ENCODE measurements at places on chromosomes 5 and 9. TPM values are rescaled to one million over a fixed set of nuclear protein-coding genes. Genes with fewer than 3 reads are reported as not detected.

JADE2 gene
- 2.1 TPM for total RNA-seq

DNA sequence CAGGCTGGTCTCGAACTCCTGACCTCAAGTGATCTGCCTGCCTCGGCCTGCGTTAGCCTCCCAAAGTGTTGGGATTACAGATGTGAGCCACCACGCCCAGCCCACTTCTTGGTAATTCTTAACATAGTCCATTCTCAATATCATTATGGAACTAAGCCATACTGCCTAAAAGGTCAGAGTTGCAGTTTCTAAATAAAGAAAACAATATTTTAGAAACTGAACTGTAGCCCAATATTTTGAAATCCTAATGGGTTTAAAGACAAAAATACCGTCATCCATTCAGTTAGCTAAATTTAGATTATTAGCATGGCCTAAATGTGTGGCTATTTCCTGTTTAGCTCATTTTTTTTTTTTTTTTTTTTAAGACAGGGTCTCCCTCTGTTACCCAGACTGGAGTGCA is 99.5 kb downstream of the USP20 start:
- no peak for DNase-seq

GRCh38 chr5:3325201-3325971 is 270.2 kb upstream of the IRX1 start:
- DNase-seq: no peak

- DNase-seq: no peak
These were observed 2.5 kb upstream of the CYSTM1 start for GRCh38 chr5:140172483-140172882.

GRCh38 chr5:39370555-39371366 is 6.5 kb upstream of the C9 start:
- no peak for DNase-seq

GRCh38 chr9:134165357-134166315 is 1.3 kb upstream of the RNU6ATAC start:
- peak; percentile 33 for DNase-seq

GRCh38 chr5:87361031-87361445 is 51.7 kb downstream of the CCNH start:
- DNase-seq: no peak

NMUR2 gene
- not detected for total RNA-seq

DNA sequence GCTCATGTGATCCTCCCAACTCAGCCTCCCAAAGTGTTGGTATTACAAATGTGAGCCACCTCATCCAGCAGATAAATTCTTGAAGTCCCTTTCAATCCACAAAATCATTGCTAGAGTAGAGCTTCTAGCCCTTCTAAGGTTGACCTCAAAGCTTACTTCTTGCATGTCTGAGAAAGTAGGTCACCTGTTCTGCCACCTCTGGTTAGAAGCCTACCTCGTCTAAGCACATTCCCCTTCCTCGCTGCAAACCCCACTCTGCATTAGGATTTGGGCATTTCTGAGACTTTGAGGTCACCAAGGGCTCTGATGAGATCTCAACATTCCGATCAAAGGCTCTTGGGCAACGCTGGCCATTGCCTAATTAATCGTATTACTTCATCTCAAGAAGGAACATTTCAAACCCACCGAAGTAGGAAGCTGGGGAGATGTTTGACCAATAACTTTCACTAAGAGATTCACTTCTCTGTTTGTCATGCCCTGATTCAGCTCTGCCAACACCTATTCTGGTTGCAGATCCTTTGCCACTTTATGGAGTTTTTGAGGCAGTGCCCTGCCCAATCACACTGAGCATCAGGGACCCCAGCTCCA is 8.6 kb downstream of the ADAM19 start:
- DNase-seq: no peak

GRCh38 chr5:93576994-93577853 is 3.8 kb downstream of the NR2F1-AS1 start:
- DNase-seq: no peak

- peak; percentile 76 for DNase-seq
These were observed 6.9 kb upstream of the NDUFB6 start for GRCh38 chr9:32579706-32580331.

RNF130 gene
- 116 TPM for total RNA-seq

GRCh38 chr9:1235650-1236049 is 185.5 kb downstream of the DMRT2 start:
- no peak for DNase-seq

- DNase-seq: no peak
These were observed 198.7 kb downstream of the VPS13A start for GRCh38 chr9:77375956-77376532.

GRCh38 chr5:32496104-32496503 is 51.6 kb upstream of the ZFR start:
- no peak for DNase-seq

All from neural crest cell (in vitro differentiated cells).